ENCODE measurements at places on chromosomes 5 and 9.

GRCh38 chr5:9707732-9708462 is 77.7 kb upstream of the TAS2R1 start:
- no peak for DNase-seq

- DNase-seq: no peak
These were observed 143.0 kb downstream of the CARTPT start for GRCh38 chr5:71862087-71862486.

DNA sequence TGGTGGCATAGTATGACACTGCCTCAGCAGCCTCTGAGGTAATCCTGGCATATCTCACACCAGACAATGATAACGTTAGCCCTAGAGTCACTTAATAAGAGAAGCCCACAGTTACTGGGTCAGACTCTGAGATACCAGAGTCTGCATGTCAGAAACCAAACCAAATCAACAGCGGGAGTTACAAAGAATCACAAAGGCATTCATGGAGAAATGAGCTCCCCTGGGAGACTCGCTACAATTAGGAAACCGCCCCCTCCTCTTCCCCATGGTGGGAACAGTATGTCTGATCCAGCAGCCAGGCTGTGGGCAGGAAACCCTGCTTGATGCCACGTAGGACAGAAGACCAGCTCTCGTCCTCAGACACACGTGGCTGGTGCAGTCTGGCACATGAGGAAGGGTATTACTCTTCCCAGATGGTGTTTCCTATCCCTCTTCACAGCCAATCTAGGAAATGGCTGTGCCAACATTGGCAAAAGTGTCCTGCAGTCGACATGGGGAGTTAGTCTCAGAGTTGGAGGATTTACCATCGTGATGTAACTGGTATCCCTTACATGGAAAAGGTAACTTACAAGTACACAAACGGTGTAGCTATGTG is 485.4 kb downstream of the ZNF608 start:
- no peak for DNase-seq

- DNase-seq: peak; percentile 59
These were observed 49.2 kb downstream of the NACC2 start for GRCh38 chr9:136045595-136046553.

- peak; percentile 16 for DNase-seq
These were observed 13.1 kb downstream of the LRRC26 start for GRCh38 chr9:137156567-137157375.

GRCh38 chr5:171907725-171908343 is 98.6 kb downstream of the FBXW11 start:
- peak; percentile 68 for DNase-seq

DNA sequence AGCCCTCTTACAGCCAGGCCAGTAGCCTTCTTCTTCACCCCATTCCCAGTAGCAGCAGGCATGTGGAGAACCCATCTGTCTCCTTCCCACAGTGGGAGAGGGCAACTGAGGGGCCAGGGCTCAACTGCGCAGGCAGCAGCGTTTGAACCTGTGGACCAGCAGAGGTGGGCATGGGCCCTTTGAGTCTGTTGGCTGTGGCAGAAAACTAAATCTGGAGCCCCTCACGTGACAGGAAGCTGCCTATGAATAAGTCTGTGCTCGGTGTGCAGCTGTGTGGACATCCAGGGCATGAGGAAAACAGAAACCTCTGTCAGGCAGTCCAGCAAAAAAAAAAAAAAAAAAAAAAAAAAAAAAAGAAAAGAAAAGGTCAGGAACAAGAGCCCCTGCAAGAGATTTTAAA is 189.2 kb upstream of the NR3C1 start:
- DNase-seq: no peak

DNA sequence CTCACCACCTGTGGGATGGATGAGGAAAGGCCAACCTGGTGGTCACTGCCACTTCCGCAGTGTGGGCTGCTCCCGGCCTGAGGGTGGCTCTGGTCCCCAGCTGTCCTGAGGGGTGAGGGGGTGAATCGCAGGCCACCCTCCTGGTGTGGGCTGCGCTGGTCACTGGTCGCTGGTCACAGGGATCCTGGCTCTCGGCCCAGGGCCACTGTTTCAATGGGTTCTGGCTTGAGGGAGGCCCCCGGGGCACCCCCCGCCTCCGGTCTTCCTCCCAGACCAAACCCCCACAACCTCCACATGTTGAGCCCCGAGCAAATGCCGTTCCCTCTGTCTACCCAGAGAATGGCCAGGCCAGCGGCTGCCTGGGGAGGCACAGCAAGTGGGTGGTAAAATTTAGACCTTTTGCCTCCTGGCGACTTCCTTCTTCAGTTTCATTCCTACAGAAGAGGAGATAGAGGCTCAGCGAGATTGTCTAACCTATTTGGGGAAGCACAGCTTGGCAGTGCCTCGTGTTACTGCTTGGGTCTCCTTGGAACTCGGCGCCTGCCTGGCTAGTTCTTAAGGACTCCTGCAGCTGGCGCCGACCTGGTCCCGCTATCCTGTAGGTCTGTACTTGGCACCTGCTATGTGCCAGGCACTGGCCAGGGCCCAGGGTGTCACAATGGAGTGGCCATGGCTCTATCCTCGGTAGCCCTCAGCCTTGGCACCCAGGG is 48.2 kb downstream of the RXRA start:
- no peak for DNase-seq

GRCh38 chr9:70950270-70950669 is 171.2 kb downstream of the TRPM3 start:
- DNase-seq: no peak

DNA sequence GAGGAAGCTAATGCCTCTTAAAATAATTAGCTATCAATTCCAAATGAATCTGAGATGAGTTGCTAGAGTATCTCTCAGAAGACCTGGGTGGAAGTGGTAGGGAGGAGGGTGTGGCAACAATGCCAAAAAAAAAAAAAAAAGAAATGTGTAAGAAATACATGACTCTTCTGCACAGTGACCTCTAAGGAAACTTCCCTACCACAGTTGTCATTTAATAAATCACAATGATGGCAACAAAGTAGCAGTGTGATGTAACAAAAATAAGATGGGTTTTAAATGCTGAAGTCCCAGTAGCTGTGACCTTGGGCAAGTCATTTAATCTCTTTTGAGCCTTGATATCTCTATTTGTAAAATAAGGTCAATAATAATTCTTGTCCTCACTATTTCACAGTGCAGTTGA is 7.2 kb downstream of the FOXD1 start:
- no peak for DNase-seq

- no peak for DNase-seq
These were observed at the start of gene KIF12 for GRCh38 chr9:114098936-114099668. Gene KIF12 (minus strand): TSS chr9:114099292. CDS start chr9:114099276, 16 bp downstream.

DNA sequence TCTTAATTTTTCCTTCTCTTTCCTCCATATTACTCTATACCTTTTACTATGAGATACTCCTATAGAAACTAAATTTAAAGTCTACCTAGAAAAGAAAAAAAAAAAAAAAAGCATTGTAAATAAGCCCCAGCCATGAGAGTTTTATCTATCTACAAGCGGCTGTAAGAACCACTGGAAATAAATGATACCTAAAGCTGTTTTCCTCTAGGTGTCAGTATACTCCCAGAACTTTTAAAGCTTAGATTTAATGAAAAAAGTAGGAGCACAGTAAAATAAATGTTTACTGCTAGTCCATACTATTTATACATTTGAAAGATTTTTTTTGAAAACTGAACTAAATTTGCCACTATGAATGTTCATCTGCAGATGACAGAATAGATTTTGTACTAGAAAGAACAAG is 26.2 kb downstream of the TYRP1 start:
- DNase-seq: peak; percentile 52

GRCh38 chr9:121582641-121583040 is 68.8 kb upstream of the DAB2IP start:
- DNase-seq: no peak

- peak; percentile 99 for DNase-seq
These were observed 26.4 kb upstream of the F2R start for GRCh38 chr5:76689321-76690036.

- no peak for DNase-seq
These were observed 1.2 kb downstream of the JAK2 start for GRCh38 chr9:4986296-4986695.

- no peak for DNase-seq
These were observed 323.6 kb upstream of the PRR16 start for GRCh38 chr5:120140501-120140900.

GRCh38 chr5:126363658-126364057 is 59.6 kb upstream of the GRAMD2B start:
- DNase-seq: no peak

- peak; percentile 5 for DNase-seq
These were observed 5.7 kb upstream of the SEC16A start for GRCh38 chr9:136488247-136489214.

- DNase-seq: no peak
These were observed 111.2 kb downstream of the EDIL3 start for GRCh38 chr5:84273517-84273883.

- no peak for DNase-seq
These were observed 213.7 kb downstream of the TMEM38B start for GRCh38 chr9:105908069-105908468.

- no peak for DNase-seq
These were observed 3.9 kb downstream of the C9orf72 start for GRCh38 chr9:27569406-27569805.

- DNase-seq: no peak
These were observed 146.5 kb downstream of the C5orf15 start for GRCh38 chr5:133821889-133822288.
